ENCODE measurements at places on chromosomes 12 and 14. TPM values are rescaled to one million over a fixed set of nuclear protein-coding genes. Genes with fewer than 3 reads are reported as not detected.

GRCh38 chr14:105398726-105399465 lies 558 bp downstream of the TEX22 start:
- no peak for DNase-seq

TMEM63C gene
- 0.91 TPM for total RNA-seq

- no peak for DNase-seq
These were observed 1.5 kb upstream of the KRT5 start for GRCh38 chr12:52521568-52522266.

KCNK13 gene
- not detected for total RNA-seq

DNA sequence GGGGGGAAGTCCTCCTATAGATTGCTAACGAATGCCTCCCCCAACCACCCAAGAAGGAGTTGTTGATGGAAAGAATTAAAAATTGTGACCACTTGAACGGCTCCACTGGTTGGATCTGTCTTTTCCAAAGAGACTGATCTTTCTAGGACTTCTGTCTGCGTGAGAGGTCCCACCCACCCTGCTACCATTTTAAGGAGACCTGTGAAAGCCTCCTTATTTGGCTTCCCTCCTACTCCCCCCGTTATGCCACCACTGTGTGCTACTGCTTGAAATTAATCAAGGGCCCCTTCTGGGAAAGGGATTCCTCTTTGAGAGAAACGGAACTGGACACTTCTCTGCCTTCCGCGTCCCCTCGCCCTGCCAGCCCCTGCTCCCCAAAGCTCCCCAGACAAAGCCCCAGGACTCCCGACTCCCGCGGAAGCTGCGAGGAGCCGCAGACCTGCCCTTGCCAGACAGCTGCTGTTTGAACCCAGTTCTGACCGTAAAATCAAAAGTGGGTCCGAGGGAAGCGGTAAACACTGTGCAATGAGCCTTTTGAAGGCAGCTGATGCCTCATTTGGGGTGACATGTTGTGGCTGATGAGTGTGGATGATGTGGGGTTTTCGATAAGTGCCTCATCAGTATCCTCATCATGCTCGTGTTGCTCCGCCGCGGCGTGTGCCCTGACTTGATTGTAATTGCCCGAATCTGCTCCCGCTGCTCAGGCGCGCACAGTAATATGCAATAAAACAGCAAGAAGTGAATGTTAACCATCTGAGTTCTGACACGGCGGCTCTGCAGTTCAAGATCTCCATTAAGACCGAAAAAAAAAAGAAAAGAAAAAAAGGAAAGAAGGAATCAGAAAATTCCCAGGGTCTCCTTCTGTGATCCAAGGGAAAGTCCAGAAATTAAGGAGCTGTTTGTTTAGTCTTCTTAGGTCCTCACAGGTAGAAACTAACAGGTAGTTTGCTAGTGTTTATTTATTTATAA lies 48.2 kb downstream of the MBIP start:
- DNase-seq, result no peak

TDRD9 gene
- total RNA-seq, result not detected

RAD51AP1 gene
- total RNA-seq, result 48.2 TPM

TRIM9 gene
- total RNA-seq, result 19.7 TPM

PIWIL1 gene
- not detected for total RNA-seq

SIX6 gene
- not detected for total RNA-seq

STAC3 gene
- 3.8 TPM for total RNA-seq

DGKA gene
- 17.1 TPM for total RNA-seq

Data from neural crest cell (in vitro differentiated cells).